PC-3 (cell line): ENCODE measurements at places on chromosomes 7 and 10.

- no peak for DNase-seq
Measured at GRCh38 chr7:7943951-7944350, 24.6 kb upstream of the GLCCI1 start.

- DNase-seq, result no peak
Measured at GRCh38 chr10:110691139-110691538, 47.0 kb downstream of the RBM20 start.

- DNase-seq, result no peak
Measured at GRCh38 chr10:124570646-124571045, 109.0 kb downstream of the LHPP start.

- no peak for DNase-seq
Measured at GRCh38 chr7:113790025-113790424, 128.8 kb downstream of the PPP1R3A start.

DNA sequence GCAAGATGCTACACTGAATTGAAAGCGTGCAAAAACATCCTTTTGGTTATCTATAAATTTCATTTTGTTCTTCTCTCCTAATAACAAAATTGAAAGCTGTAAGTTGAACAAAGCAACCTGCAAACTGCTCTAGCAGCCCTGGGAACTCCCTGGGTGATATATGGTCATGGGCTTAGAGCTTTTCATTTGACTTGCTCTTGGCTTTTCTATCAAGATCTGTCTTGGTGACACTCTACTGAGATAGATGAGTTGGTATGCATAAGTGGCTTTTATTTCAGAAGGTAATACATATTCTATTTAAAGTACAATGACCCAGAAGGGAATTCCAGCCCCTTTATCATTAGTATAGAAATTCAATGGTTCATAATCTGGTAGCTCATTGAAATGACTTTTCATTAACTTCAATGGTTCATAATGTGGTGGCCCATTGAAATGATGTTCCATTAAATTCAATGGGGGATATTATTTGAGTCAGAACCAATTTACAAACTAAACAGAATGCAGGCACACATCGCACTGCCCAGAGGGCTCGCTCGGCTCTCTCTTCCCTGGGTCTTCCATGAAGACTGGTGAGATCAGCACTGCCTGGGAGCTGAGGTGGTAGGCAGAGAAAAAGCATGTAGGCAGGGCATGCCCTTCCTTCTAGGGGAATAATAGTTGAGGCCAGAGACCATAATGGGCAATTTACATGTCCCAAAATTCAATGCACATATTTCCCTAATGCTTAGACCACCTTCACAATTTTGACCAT is 10.1 kb upstream of the KCNMA1 start:
- no peak for DNase-seq

DNA sequence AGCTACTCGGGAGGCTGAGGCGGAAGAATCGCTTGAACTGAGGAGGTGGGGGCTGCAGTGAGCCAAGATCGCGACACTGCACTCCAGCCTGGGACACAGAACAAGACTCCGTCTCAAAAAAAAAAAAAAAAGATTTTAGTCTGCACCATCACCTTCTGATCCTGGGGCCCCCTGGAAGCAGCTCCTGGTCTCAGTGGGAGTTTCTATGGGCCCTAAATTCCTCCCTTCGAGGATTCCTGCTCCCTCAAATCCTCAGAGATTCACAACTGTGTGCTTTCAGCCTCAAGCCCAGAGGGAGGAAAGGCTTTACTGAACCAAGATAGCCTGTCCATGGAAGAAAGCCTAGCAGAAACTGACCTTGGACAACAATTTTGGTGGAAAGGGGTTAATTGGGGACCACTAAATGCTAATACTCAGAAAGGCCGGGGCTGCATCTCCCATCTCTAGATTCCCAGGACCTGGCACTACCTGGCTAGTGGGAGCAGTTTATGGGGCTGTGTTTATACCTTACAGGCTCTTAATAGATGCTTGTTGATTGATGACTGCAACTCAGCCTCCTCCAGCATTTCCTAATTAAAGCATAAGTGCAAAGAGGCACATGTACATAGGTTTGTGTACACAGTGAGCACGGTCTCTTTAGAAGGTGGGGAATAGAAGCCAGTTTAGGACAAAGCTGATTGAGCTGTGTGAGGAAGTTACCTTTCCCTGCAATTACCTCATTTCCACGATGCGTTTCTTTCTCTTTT is 9.2 kb upstream of the FGFR2 start:
- no peak for DNase-seq

DNA sequence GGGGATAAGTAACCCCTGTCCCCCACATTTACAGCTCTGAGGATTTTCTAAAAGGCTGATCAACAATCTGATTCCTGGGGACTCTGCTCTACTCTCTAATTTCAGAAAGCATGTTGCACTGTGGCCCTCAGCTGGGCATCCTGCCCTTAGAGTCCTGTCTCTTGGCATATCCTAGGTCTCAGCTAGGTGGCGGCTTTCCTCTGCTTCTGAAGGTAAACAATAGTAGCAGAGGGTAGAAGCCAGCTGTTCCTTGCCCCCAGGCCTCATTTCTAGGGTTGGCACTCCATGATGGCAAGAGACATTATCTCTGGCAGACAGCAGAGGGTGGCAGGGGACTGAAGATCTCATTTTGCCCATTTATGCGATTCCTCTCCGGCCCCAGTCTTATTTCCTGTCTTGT is 77.0 kb downstream of the ADCYAP1R1 start:
- peak; percentile 13 for DNase-seq

DNA sequence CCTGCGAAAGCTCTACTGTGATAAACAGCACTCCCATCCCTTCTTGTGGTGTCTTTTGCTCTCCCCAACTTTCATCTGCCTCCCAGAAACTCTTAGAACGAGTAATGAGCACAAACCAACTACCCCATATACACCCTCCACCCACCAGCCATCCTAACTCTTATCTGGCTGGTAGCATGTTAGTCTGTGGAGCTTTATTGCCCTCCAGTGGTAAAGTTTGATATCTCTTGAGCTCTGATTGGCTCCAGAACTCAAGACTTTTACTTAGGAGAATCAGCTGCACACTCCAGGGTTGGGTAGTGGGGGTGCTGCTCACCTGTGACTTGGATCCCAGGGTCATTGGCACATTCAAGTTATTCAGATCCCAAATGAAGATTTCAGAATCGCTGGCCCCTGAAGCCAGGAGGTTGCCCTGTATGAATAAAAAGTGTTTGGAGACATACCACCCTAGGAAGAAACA is 10.9 kb downstream of the SEC31B start:
- DNase-seq, result peak; percentile 67
